ENCODE measurements at places on chromosomes 5 and 9.

- DNase-seq, result no peak
Measured at GRCh38 chr9:16974436-16974835, 104.0 kb upstream of the BNC2 start.

DNA sequence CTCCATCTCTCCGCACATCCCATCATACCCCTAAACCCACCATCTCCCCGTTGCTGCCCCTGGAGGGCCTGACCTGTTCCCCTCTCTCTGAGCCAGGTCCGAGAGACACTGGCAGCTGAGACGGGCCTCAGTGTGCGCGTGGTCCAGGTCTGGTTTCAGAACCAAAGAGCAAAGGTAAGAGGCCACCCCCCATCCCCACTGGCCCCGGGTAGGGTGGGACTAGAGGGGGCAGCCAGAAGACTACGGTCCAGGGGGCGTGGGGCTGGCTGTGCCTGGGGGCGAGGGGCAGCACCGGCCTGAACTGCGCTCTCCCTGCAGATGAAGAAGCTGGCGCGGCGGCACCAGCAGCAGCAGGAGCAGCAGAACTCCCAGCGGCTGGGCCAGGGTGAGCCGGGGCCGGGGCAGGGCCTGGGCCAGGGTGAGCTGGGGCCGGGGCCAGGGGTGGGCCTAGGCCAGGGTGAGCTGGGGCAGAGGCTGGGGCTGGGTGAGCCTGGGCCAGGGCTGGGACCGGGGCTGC, 79.8 kb downstream of the LMX1B start:
- DNase-seq, result no peak

- no peak for DNase-seq
Measured at GRCh38 chr9:107674721-107675277, 185.2 kb upstream of the KLF4 start.

DNA sequence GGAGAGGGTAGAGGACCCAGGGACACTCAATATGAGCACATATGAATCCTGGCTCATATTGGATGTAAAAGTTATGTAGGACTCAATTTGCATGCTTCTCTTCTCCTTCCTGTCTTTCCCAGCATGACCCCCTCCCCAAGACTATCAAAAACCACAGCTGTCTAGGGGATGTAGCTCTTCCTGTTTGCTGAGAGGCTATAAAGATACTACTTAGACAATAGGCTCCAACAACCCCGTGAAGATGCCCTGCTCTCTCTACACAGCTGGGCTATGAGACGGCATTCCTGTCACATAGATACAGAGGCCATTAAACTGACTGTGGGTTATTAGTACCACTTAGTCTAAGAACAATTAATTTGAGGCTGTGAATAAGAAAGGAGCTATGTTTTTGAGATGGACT, 56.5 kb upstream of the PCSK1 start:
- DNase-seq, result no peak

DNA sequence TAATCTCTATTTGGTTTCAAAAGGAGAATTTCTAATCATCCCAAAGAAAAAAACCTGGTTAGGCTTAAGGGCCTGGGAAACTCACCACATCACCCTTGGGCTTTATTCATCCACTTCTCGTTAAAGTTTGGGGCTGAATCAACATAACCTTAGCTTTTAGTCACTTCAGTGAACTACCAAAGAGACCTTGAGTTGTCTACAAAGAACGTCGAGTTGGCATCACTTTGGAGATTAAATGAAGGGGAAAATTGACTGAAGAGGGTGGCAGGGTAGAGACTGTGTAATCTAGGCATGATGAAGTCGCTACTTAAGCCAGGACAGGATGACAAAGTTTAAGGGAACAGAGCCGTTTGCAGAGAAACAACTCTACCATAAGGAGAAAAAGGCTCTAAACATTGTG, 341.4 kb downstream of the RAB3C start:
- DNase-seq, result no peak

DNA sequence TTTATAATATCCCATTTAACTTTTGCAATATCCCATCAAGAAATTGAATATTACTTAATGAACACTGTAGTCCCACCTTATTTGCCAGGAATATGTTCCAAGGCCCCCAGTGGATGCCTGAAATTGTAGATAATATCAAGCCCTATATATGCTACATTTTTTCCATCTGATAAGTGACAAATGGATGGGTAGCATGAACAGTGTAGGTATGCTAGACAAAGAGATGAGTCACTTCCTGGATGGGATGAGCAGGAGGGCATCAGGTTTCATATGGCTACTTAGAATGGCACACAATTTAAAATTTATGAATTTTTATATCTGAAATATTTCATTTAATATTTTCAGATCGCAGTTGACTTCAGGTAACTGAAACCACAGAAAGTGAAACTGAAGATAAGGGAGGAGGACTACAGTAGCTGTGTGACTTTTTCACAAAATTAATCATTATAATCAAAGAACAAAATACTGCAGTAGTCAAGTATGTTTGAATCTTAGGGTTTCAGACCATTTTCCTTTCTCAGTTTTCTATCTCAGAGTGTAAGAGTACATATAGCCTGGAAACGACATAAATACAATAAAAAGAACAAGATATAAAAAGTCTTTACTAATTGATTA, 636.4 kb upstream of the ARRDC3 start:
- DNase-seq, result no peak

- no peak for DNase-seq
Measured at GRCh38 chr5:19615661-19616060, 372.3 kb downstream of the CDH18 start.

- DNase-seq, result no peak
Measured at GRCh38 chr5:13930541-13931171, 13.8 kb downstream of the DNAH5 start.

- DNase-seq, result no peak
Measured at GRCh38 chr9:89178830-89179539, 367 bp upstream of the SHC3 start.

DNA sequence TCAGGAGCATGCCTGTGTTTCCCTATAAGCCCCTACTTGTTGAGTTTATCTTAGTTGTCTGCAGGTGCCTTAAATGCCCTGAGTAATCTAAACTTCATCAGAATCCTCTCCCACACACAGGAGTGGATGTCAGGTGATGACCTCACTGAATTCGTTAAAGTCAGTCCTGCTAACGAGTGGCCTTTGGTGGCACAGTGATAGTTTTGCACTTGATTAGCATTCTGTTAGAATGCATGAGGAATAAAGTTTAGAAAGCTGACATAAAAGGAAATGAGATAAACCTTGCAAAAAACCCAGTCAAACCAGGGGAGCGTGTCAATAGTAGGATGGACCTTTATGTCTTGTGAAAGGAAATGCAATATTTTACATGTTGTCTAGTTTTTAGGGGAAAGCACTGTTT, 4.5 kb downstream of the TRIM32 start:
- no peak for DNase-seq

DNA sequence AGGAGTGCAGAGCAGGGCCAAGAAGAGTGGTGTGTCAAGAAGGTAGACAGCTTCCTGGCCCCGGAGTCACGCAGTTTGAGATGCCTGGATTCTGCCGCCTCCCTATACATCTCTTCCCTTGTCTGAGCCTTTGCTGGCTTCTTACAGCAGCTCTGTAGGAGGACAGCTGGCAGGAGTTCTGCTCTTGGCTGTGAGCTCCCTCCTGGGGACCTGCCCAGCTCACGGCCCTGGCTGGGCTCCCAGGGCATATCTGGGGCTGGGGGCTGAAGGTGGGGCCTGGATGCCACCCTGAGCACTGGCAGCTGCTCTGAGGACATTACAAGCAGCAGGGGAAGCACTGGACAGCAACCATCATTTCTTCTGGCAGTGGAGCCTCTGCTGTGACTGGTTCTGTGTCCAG, 786 bp upstream of the TSSK1B start:
- no peak for DNase-seq

GRCh38 chr5:58241389-58241788, 218.5 kb downstream of the PLK2 start:
- DNase-seq, result no peak

- no peak for DNase-seq
Measured at GRCh38 chr5:150465927-150466326, 16.4 kb upstream of the RPS14 start.

DNA sequence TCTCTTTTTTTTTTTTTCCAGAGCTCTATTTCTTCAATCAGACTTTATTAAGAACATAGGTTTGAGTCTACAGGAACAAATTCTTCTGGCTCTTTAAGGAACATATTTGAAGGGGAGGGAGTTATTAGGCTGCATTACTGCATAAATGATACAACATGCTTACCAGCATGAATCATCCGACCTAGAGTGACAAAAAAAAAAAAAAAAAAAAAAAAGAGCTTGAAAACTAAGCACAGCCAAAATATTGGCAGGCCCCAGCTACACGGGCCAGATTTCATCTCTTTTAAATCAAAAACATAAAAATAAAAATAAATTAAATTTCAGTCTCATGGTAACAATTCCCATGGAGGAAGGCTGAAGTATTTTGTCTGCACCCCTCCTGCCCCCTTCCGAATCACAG, 26.3 kb downstream of the MSX2 start:
- DNase-seq, result no peak

- no peak for DNase-seq
Measured at GRCh38 chr9:93829271-93830011, 125.7 kb downstream of the BARX1 start.

DNA sequence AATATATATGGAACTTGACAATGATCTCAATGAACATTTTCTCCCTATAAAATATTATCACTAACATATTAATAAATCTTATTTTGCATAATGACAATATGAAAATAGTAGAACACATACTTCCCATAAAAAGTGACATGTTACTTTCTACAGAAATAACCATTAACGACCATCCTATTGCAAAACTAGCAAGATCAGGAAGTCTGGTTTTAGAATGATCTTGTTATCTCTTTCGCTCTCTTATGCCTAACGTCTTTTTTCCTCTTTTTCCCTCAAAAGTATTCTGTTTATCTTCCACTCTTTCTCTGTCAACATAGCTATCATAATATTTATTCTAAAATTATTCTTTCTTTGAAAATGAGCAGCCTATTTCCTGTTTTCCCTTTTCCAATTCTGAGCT, 21.6 kb upstream of the C5orf46 start:
- DNase-seq, result no peak

GRCh38 chr5:95591490-95591901, 28.4 kb upstream of the GPR150 start:
- no peak for DNase-seq

GRCh38 chr9:116964258-116964657, 277.2 kb downstream of the TRIM32 start:
- no peak for DNase-seq

DNA sequence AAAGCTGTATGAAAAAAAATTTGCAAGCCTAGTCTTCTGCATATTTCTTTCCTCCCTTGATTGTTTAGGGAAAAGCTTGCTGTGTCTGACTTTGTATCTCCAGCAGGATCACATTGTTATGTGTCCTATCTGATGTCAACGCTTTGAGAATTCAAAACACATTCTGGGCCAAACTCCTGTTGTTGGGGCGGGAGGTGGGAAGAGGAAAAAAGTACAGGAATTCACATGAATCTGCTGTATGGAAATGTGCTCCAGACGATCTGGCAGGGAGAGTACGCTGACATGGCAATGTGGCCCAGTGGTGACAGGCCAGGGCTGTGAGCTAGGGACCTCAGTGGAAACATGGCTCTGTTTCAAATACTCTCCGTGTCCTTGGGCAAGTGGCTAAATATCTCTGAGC, 87.4 kb upstream of the GNA14 start:
- no peak for DNase-seq

- DNase-seq, result no peak
Measured at GRCh38 chr9:107739601-107740082, 250.1 kb upstream of the KLF4 start.

DNA sequence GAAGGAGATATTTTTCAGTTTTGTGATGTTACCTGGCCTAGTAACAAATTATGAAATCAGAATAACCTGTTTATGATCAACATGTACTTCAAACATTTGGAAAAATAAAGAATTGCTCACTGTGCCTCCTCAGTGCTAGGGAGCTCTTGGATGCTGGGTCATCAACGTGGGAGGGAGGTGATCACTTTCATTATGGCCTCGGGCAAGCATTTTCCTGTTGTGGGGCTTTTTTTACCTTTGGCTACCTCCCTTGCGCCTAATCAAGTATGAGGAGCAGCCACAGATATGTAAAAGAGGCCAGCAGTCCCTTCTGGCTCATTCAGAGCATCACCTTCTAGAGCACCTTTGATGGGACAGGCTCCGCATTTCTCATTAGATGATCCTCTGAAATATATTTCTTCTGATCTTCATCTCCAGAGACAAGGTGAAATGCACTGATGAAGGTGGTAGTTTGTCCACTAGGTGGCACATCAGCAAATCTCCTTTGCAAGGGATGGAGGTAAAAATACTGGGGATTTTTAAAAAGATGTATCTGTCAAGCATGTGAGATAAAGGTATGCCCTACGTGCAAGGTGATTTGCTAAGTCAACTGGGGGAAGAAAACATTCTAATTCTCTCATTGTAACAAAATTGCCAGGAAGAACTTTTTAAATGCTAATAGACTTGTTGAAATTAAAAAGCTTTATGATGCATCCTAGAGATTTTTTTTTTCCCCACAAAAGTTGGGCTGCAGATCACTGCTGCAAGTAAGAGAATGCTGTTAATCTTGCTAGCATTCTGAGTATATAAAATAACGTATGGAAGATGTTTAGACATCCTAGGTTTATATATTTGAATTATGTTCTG, 218.2 kb downstream of the MAST4 start:
- no peak for DNase-seq

DNA sequence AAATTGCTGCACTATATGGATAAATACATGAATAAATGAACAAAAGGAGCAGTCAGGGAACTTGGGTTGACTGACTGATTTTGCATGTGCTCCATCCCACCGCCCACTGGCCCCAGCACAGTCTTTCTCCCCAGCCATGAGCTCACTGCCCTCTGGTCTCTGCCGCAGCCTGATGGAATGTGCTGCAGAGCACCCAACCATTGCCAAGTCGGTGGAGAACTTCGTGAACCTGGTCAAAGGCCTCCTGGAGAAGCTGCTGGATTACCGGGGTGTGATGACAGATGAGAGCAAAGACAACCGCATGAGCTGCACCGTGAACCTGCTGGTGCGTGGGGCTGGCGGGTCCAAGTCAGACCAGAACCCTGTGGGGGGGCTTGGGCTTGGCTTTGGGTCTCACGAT, 53.9 kb upstream of the INSYN2B start:
- DNase-seq, result no peak

DNA sequence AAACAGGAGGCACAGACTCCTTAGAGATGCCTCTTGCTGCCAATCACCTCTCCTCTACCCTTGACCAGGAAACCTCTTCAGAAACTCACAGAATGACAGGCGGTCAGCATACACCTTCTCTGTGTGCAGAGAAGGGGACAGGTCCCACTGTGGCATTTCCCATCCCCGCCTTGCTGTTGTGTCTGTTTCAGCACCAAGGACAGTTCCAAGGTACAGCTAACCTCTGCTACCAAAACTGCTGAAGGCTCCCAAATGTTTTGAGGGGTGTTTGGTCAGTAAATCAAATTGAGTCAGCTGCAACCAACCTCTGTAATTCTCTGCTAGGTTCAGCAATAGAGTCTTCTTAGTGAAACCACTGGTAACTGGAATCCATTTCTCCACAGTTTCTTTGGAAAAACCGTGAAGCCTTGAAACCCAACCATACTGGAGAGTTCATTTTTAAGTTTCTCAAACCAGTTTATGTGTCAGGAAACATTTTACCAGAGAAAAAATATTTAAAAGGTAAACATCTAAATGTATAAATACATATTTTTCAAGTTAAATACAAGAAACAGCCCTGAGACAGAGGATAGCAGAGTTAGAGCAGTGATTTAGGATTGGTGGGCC, 122.0 kb downstream of the DRD1 start:
- no peak for DNase-seq

GRCh38 chr5:167485061-167485774, 806.2 kb upstream of the WWC1 start:
- no peak for DNase-seq
